ENCODE measurements at places on chromosomes 1 and 21. TPM values are rescaled to one million over a fixed set of nuclear protein-coding genes. Genes with fewer than 3 reads are reported as not detected.

DNA sequence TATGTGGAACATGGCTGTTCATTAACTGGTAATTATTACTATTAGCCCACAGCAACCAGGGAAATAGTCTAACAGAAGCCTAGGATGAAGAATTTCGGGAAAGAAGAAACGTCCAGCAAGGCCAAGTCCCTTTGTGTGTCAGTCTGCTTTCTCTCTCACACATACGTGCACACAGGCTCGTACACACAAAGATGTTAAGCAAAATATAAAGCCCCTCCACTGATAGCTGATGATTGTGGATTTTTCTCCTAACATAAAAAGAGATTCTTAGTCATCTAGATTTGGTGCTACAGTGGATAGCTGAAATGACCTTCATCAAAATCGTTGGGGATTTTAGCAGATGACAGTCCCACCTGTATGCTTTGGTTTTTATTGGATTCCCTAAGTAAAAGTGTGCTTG is 42.1 kb upstream of the A3GALT2 start:
- no peak for DNase-seq

The NUF2 gene
- 82.9 TPM for total RNA-seq

DNA sequence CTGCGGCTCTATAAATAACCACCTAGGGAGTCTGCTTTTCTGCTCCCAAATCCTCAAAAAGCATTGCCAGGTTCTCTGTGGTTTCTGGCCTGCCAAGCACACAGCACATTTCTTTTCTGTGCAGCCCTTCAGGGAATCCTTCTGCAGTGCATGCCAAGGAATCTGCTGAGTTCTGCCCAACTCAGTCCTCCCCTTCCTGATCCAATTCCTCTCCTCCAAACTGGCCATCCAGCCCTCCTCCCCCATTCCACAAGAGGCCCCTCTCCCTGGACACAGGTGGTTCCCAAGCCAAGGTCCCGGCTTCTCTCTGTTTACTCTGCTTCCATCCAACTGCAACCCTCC is 61.8 kb downstream of the HIVEP3 start:
- DNase-seq = no peak

The FAM151A gene
- not detected for total RNA-seq

The TNFRSF9 gene
- total RNA-seq = 0.06 TPM

The FCER1A gene
- total RNA-seq = not detected

The KDM1A gene
- 105 TPM for total RNA-seq

All from LHCN-M2 (cell line).